Pericardium fibroblast (primary cell): ENCODE measurements at places on chromosomes 7 and 10. TPM values are rescaled to one million over a fixed set of nuclear protein-coding genes. Genes with fewer than 3 reads are reported as not detected.

COL13A1 gene
- 3.3 and 4.9 TPM in 2 replicates for total RNA-seq

ACHE gene
- 0.35 and 1.6 TPM in 2 replicates for total RNA-seq

SLC26A5 gene
- not detected in 2 replicates for total RNA-seq

ZNF853 gene
- 2.9 and 3.3 TPM in 2 replicates for total RNA-seq

SCIN gene
- total RNA-seq = not detected in 2 replicates

LBX1 gene
- under 0.01 TPM in 1 of 2 replicates, not detected in the other for total RNA-seq

WIPF3 gene
- 0.17 TPM in 1 of 2 replicates, not detected in the other for total RNA-seq

POM121 gene
- total RNA-seq = 7.6 and 8.8 TPM in 2 replicates
